Fibroblast of skin of left quadriceps (primary cell): ENCODE measurements at places on chromosomes 6 and 20.

- no peak for DNase-seq
These were observed 2.9 kb upstream of the TRIM39 start for GRCh38 chr6:30323806-30324205.

- no peak for DNase-seq
These were observed 421.1 kb upstream of the KHDRBS2 start for GRCh38 chr6:62707156-62707555.

DNA sequence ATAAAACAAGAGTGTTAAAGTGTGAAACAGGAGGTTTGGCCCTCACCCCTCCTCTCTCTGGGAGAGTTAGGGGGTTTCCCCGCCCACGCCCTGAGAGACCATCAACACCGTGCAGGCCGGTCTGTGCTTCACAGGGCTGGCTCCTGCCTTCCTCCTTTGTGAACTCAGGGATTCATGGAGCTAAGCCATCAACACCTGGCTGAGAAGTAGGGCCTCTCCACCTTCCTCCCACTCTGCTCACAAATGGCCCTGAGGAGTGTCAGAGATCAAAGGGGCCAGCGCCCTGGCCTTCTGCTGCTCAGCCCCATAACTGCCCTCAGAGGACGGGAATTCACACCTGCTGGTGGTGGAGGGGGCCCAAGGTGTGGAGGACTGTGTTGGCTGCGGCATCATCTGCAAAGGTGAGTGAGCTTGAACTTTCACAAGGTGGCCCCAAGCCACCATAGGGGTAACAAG is 88.6 kb downstream of the PSMB1 start:
- DNase-seq = no peak

- no peak for DNase-seq
These were observed 595 bp upstream of the SRF start for GRCh38 chr6:43170417-43170930.

DNA sequence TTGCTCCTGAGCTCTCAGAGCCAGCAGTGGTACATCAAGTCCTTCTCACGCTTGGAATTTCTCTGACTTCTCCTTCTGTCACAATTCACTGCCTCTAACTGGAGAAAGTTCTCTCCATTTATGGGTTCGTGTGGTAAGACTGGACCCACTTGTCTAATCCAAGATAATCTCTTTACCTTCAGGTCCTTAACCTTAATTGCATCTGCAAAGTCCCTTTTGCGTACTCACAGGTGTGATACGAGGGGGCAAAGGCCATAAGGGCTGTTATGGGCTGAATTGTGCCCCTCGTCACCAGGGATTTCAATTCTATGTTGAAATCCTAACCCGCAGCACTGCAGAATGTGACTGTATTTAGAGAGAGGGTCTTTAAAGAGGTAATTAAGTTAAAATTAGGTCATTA is 27.5 kb upstream of the TBC1D22B start:
- no peak for DNase-seq
